ENCODE measurements at places on chromosomes 12 and 14.

DNA sequence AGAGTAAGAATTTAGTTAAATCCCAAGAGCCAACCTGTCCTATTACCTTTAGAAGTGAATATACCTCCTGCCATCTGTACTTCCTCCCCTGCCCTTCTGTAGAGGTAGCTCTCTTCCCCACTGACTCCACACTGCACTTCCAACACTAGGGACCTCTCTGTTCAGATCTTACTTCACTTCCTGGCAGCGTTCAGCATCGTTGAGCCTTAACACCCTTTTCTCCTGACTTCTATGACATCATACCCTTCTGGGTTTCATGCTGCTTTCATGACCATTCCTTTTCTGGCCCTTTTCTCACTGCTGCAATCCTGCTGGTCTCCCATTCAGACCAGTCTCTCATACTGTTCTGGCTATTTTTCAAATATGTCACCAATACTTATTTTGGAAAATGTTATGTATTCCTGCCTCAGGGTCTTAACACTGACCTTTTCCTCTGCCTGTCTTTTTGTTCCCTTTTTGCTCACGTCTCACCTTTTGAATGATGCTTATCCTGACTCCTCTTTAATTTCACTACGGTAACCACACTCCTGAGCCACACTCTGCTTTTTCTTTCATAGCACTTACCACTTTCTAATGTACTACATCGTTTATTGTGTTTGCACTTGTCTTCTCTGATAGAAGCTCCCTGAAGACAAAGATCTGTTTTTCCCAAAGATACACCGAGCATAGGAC lies 67.6 kb downstream of the PLEKHA5 start:
- no peak for DNase-seq

DNA sequence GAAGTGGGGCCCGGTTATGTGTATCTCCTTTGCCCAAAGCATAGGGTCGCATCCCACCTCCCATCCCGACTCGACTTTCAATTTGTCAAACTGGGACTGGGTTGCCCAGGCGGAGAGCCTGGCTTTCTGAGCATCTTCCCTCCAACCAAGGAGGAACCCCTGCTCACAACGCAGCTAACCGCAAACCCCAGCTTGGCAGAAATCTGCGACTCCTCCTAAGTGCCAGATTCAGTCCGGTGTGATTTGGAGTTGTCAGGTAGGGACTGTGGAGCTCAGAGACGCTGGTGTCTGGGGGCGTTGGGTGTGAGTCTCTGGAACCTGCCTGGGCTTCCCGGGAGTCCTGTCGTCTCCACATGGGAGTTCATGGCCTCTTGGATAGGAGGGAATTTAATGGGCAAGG lies 1126.7 kb downstream of the AACS start:
- DNase-seq, result no peak

- DNase-seq, result no peak
Measured at GRCh38 chr14:33052943-33053342, 114.3 kb downstream of the NPAS3 start.

DNA sequence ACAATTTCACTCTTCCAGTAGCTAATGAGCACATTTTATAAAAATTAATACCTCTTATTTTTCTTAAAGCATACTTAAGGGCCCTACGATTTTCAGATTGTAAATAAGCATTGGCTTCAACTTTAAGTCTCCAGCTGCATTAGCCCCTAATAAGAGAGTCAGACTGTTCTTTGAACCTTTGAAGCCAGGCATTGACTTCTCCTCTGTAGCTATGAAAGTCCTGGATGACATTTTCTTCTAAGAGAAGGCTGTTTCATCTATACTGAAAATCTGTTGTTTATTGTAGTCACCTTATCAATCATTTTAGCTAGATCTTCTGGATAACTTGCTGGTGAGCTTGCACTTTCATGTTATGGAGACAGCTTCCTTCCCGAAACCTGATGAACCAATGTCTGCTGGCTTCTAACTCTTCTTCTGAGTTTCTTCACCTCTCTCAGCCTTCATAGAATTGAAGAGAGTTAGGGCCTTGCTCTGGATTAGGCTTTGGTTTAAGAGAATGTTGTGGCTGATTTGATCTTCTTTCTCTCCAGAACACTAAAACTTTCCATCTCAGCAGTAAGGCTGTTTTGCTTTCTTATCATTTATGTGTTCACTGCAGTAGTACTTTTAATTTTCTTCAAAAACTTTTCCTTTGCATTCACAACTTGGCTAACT lies 377.1 kb upstream of the RGS6 start:
- no peak for DNase-seq

DNA sequence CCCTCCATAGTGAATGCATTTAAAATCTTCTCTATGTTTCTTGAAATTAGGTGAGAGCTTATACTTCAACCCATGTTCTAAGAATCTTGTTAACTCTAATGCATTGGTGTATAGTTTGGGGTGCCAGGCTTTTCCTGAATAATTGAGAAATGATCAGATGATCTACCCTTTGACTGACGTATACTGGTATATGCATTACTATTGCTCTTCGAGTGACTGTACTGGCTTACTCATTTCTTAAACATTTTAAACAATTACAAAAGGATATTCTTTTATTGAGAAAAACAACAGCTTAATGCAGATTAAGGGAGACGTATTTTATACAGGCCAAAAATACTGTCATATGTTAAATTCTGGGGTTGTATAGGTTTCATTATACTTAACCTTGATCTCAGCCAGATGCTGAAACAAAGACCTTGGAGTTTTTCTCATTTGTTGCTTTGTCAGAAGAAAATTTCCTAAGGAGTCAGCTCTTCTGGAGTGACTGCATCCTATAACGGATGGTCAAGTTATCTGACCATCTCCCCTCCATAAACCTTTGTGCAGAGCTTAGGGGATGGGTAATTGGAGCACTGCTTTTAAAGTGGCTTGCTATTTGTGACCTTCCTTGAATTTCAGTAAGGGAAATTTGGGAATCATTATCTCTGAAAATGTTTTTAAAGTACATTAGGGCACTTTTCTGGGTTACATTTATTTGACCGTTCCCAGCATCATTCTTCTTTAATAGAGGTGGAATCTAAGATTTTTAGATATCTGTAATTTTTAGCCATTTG lies 507.6 kb downstream of the PCNX1 start:
- no peak for DNase-seq

- DNase-seq, result no peak
Measured at GRCh38 chr12:50960130-50960529, 7.8 kb downstream of the HIGD1C start.

GRCh38 chr12:87812681-87813080 lies 216.5 kb downstream of the C12orf50 start:
- DNase-seq, result no peak

DNA sequence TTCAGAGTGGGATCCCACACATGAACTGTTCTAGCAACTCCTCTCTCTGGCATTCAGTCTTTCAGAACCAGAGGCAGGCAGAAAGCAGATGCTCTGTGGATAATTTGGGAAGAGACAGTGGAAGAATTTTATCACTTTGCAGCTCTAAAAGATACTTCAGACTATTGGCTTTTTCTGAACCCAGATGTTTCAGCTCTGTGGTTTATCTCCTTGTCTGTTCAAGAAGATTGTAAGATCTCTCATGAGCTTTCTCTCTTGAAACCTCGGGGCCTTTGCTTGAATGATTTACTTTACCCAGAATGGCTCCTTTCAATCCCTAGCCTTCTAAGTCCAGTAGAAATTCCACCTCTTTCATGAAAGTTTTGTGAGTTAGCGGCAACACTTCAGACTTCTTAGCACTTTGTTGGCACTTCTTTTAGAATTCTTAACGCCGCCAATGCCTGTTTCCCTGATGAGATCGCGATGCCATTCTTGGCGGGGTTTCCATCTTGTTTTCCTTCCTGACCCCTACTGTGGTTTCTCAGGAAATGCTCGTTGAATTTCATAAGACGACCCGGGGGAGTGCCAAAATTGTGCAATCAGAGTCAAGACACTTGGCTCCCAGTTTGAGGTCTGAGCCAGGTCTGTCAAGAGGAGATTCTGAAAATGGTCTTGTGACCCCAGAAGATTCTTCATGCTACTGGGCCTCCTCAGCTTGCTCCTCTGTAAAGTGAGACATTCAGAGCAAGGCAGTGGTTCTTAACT lies 107.0 kb upstream of the PRICKLE1 start:
- peak; percentile 90 for DNase-seq

- no peak for DNase-seq
Measured at GRCh38 chr14:87205811-87206210, 787.2 kb downstream of the GALC start.

DNA sequence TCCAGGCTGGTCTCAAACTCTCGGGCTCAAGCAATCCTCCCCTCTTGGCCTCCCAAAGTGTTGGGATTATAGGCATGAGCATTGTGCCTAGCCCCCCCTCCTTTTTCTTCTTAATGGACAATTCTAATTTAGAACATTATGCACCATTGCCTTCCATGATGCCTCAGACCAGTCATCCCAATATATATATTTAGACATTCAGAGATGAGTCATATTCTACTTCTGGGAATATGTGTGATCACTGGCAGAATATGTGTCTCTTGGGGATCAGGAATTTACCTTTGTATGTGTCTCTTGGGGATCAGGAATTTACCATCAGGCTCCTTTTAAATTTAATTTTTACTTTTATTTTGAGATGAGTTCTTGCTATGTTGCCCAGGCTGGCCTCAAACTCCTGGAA lies 7.5 kb upstream of the CCDC177 start:
- no peak for DNase-seq

DNA sequence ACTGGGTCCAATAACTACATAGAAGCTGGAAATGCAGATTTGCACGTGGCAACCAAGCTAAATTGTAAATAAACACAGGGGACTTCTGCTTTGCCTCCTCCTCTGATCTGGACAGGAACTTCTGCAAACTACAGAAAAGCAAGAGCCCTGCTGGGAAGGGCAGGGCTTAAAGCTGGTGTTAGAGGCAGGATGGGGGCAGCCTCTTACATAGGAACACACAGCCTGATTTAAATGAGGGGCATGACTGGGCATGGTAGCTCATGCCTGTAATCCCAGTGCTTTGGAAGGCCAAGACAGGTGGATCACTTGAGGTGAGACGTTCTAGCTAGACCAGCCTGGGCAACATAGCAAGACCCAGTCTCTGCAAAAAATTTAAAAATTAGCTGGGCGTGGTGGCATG lies 46.7 kb downstream of the ERH start:
- DNase-seq, result no peak

DNA sequence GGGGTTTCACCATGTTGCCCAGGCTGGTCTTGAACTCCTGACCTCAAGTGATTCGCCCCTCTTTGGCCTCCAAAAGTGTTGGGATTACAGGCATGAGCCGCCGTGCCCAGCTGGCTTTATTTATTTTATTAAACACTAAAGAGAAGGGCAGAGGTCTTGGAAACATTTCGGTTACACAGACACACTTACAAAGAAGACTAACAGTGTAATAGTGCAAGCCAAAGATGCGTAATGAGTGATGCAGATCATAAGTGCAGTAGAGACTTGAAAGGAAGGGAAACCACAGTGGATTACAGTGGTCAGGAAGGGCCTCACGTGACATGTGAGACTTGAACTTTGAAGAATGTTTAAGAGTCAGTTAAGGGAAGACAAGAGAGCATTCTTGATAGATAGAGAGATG lies 33.9 kb upstream of the CDK17 start:
- peak; percentile 43 for DNase-seq

GRCh38 chr12:111806304-111806703 lies 35.7 kb upstream of the MAPKAPK5 start:
- DNase-seq, result no peak

DNA sequence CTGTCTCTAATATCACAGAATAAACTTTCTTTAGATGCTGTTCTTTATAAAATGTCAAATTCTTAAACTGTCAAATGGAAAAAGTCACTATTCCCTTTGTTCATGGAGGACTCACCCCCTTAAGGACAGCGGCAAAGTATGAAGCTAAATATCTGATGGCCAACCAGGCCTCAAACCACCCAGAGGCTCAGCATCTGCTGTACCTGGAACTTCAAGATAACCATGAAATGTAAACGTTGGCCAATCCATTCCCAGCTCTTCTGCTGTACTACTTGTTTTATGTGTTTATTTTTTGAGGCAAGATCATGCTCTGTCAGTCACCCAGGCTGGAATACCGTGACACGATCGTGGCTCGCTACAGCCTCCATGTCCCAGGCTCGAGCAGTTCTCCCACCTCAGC lies 15.7 kb downstream of the RFC5 start:
- DNase-seq, result no peak

DNA sequence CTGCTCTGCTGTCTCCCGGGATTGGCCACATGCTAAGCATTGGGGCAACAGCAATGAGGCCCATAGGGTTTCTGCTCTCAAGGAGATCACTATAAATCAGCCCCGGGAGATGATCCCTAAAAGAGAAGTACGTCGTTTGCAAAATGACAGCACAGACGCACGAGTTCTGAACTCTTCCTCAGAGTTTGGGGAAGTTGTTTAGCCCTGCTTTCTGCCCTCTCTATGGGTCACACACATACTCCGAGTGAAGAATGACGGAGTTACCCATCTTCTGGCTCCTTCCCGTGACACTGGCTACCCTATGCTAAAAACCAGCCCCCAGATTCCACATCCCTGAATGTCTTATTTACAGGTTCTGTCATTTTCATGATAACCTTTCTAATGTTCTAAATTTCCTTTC lies 258.0 kb upstream of the PLEKHG7 start:
- no peak for DNase-seq

GRCh38 chr14:70257526-70257925 lies 68.8 kb upstream of the SLC8A3 start:
- DNase-seq, result peak; percentile 28

GRCh38 chr14:69040353-69040752 lies 61.3 kb upstream of the ACTN1 start:
- no peak for DNase-seq

GRCh38 chr12:21607701-21608100 lies 3.1 kb upstream of the GYS2 start:
- DNase-seq, result no peak

DNA sequence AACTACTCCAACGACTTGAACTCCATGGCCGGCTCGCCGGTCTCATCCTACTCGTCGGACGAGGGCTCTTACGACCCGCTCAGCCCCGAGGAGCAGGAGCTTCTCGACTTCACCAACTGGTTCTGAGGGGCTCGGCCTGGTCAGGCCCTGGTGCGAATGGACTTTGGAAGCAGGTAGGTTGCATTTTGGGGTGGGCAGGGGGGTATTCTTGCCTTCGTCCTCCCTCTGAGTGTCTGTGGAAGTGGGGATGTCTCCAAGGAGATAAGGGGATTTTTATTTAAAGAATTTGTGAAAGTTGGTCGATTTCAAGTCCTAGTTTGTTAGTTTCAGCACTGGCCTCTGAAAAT lies 1.3 kb downstream of the ASCL1 start:
- DNase-seq, result no peak

- no peak for DNase-seq
Measured at GRCh38 chr12:79191391-79191790, 326.8 kb downstream of the SYT1 start.

- no peak for DNase-seq
Measured at GRCh38 chr12:111823891-111824290, 18.1 kb upstream of the MAPKAPK5 start.

DNA sequence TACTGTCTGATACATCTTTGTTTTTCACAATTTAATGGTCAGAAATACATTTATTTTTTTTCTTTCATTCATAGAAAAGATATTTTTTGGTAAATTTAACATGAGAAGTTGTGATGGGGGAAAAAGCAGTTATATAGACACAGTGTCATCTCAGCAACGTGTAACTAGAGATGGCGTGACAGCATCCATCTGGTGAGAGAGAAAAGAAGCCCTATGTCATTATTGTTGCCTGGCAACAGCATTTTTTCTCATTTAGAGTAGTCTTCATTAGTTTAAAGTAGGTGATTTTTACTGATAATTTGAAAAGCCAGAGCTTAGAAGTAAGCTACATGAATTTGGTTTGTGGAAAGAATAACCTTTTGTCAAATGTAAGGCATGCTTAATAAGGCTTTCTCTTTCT lies 128.6 kb downstream of the ACSS3 start:
- no peak for DNase-seq

GRCh38 chr12:123089631-123090353 lies 61.1 kb downstream of the PITPNM2 start:
- peak; percentile 76 for DNase-seq

- no peak for DNase-seq
Measured at GRCh38 chr12:106020736-106021135, 118.0 kb downstream of the NUAK1 start.

All from HL-60 (cell line).